ENCODE measurements at places on chromosomes 12 and 14. TPM values are rescaled to one million over a fixed set of nuclear protein-coding genes. Genes with fewer than 3 reads are reported as not detected.

Gene DHRS2
- not detected for total RNA-seq

Gene GPR68
- 1.0 TPM for total RNA-seq

Gene SDR9C7
- not detected for total RNA-seq

Gene ATF7IP
- 147 TPM for total RNA-seq

Gene GPR65
- total RNA-seq: 18.4 TPM

DNA sequence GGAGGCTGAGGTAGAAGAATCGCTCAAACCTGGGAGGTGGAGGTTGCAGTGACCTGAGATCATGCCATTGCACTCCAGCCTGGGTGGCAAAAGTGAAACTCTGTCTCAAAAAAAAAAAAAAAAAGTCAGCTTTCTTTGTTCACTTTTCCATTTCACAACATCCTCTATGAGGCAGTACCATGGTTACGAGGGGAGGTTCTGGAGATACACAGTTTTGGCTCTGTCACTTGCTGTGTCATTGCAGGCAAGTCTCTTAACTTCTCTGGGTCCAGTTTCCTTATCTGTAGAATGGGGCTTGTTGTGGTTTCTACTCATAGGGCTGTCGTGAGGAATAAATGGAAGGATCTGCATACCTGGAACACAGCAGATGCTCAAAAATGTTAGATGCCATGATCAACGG, 75.6 kb upstream of the SLC24A4 start:
- no peak for DNase-seq

DNA sequence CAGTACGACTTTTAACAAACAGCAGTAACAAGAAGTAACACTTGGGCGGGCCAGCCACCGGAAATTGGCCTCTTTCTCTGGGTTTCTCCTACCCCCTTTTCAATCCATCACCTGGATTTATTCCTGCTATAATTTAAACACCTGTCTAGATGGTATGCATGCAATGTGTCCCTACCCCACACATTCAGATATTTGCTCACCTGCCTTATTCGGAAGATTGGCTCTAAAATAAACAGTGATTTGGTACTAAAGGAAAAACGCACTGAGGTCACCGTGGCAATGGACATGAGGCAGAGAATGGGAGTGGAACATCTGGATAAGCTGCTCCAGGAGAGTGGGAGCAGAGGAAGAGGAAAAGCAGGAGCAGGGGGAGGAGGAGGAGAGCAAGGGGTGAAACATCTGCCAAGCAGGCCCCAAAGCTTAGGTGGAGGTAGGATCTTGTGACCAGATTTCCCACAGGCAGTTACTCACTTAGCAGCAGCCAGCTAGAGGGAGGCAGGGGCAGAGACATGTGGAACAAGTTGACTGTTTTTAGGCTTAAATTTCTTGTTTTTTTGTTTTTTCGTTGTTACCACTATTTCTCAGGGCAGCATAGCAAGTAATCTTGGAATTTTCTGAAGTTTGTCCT, 150.9 kb downstream of the TTLL5 start:
- DNase-seq: no peak

GRCh38 chr12:54360717-54361456, 3.4 kb downstream of the GPR84 start:
- DNase-seq: peak; percentile 49

GRCh38 chr14:94673781-94674231, 61.6 kb downstream of the SERPINA3 start:
- no peak for DNase-seq

DNA sequence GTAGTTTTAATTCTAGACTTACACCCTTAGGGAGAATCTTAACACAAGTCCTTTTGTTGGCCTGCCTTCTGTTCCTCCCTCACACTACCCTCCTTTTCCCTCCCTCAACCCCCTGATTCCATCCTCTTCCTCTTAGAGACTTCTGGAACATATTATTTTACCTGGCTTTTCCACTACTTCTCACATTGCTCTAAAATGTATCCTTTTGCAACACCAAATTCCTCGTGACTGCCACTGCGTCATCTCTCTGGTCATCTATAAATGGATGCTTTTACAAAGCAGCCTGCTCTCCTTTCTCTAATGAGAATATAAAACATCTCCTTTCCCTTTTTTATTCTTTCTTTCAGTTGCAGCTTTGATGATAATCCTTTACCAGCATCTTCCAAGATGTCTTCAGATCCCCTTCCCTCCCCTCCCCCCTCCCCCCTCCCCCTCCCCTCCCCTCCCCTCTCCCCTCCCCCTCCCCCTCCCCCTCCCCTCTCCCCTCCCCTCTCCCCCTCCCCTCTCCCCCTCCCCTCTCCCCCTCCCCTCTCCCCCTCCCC, 93.6 kb downstream of the DIP2B start:
- DNase-seq: no peak

DNA sequence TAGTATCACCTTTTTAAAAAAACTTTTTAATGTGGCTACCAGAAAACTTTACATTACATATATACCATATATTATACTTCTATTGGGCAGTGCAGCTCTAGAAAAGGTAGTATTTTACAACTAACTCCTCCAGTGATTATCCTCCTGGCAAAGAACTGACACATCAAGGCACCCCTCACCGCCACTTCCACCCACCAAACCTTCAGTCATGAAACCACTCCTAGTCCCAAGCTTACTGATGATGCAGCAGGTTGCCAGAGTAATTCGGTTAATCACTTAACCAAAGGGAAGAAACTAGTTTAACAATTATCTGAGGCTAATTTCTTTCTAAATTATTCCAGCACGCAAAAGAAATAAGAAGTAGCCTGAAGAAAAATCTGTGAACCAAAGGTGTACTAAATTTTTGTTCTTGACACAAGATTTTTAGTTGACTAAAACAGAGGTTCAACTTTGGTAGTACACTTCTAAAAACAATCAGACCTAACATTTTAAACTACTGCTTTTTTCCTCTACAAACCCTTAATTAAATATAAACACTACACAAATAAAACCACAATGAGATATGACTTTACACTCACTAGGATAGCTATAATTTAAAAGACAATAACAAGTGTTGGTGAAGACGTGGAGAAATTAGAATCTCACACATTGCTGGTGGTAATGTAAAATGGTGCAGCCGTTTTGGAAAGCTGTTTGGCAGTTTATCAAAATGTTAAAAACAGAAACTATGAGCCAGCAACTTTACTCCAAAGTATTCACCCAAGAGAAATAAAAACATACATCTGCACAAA, 16.7 kb downstream of the SPPL3 start:
- no peak for DNase-seq

GRCh38 chr12:55696796-55697462, 10.8 kb downstream of the ITGA7 start:
- no peak for DNase-seq

DNA sequence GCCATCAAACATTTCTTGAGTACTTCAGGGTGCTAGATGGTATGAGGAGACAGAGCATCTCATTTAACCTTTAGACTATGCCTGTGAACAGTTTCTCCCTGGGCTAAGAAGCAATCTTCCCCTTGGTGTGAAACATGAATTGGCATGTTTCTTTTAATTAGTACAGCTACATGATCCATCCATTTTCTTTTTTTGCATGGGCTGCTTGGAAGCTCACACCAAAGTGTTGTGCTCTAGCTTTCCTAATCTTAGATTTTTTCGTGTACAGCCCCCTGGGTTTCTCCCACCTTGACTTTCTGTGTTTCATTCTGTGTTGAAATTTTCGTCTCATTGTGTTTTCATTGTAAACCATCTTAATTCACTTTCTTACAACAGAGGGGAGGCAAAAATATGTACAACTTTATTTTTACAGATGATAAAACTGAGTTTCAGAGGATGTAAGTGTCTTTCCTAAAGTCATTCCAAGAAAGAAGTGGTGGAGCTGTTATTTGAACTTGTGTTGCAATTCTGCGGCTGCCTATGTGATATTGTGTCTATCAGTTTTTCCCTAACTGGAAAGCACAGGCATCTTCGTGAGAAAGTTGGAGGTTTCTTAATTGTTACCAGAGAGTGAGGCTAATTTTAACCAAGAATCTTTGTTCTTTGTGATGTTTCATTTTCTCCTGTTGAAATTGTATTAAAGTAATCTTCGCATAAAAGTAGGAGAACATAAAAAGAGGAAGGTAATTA, 64.5 kb downstream of the DAAM1 start:
- DNase-seq: no peak

- DNase-seq: no peak
Measured at GRCh38 chr14:93821051-93821450, 32.8 kb upstream of the PRIMA1 start.

DNA sequence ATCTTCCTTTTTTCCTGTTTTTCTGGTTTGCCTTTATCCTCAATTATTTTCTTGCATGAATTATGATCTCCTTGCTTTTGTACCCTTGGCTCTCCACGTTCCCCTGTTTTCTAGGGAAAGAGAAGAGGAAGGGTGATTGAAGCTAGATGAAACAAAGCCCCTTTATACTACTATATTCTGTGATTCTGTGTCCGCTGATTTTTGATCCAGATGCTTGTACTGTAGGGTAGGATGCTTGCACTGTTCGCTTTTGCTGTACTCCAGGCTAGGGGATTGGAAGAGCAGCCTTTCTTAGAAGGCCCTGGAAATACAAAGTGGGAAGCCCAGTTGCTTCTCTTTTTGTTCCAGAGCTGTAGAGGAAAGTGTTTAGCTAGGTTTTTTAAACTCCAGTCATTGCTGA, 35.1 kb upstream of the KLHDC2 start:
- DNase-seq: no peak

DNA sequence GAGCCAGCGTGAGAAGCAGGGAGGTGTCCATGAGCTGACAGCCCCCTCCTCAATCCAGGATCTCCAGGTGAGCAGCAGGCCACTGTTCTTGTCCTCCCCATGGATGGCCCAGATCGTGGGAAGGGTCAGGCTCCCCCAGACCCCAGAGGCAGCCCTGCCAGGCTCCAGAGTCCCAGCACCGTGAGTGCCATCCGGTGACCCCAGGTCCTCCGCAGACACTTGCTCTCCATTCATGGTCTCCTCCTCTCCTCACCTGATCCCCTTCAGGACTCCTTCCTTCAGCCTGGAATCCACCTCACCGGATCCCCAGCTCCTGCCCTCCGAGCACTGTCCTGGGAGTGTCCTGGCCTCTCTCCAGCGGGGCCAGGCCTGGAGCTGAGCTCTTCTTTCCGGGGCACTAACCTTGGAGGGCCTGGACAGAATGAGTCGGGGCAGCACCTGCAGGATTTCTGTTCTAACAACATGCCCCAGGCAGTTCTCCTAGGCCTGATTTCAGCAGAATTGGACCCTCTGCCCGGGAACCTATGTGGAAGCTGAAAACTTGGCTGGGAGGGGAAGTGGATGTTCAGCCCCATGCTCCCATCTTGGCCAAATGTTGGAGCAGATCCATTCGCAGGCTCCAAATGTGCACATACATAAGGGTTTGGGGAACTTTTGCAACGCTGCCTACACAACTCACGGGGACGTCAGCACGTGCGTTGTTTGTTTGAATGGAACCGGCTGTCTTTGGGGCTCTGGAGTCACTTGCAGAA, 341.6 kb upstream of the SFSWAP start:
- DNase-seq: no peak
